ENCODE measurements at places on chromosomes 2 and 18.

GRCh38 chr2:128357506-128358370 lies 39.1 kb upstream of the HS6ST1 start:
- DNase-seq, result no peak

DNA sequence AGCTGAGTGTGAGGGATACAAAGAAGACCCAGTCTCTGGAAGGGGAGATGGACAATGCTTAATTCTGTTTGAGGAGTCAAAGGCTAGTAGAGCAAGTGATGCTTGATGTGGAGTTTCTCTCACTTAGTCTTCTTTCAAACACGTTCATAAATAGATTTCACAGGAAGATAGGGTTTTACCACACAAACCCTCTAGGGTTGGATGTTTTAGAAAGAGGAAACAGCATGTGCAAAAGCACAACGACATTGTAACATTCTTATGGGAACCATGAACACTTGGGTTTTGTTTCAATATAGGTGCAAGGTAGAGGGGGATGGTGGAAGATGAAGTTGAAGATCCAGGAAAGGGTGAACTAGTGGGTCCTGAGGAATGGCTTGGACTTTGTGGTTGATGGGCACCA lies 10.8 kb upstream of the EFEMP1 start:
- DNase-seq, result no peak

DNA sequence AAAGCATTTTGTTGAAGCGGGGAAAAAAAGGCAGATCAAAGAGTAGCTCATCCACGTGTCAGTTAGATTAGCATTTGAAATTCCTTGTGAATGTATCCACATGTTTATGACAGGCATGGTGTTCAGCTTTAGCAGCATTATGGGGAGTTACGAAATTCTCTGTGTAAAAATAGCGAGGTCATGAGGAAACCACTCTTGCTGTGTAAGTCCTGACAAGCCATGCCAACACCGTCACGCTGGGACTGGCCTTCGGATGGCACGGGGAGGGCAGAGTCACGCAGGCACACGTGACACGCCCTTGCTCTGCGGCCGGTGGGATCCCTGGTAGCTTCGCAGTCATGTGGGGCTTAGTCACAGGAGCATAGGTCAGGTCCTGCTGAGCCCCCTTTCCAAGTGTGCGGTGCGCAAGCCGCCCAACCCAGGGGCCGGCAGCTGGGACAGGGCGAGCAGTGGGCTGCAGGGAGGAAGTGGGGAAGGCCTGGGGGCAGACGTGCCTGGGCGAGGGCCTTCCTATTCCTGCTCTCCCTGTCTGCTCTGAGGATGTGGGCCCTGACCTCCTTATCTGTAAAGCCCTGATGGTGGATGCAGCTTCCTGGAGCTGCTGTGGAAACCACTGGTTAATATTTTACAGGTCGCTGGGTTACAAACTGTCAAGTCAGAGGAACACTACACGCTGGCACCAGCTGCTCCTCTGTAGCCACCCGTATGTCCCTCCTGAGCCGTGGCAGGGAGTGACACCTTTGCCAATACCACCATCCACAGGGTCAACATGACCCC lies 18.0 kb downstream of the MBP start:
- peak; percentile 32 for DNase-seq

GRCh38 chr2:240298117-240298790 lies 137.2 kb upstream of the GPC1 start:
- no peak for DNase-seq

DNA sequence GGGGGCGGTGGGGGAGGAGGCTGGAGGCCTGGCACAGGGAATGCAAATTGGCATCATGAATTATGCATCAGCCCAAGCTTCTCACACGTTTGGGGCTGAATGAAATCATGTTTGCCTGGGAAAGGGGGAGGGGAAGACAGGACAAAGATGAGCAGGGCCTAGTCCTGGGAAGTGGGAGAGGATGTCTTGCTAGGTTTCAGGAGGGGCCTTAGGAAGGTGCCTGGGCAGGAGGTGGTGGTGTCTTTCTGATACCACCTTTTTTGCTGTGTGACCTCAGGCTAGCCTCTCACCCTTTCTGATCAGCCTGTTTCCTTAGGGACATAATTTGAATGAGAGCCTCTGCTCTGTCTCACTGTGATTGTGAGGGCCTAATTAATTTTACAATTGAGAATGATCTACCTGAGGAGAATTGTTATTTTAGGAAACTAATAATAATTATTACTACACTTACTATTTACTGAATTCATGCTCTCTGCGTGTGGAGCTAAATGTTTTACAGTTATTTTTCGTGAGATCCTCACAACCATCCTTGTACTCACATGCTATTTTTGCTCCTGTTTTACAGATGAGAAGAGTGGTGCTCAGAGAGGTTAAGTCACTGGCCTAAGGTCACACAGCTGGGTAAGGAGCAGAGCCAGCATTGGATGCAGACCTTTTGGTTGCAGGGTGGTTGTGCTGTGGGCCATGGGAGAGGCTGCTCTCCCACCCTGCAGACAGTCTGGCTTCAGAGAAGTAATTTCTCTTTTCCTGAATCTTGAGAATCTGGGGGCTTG lies 39.6 kb downstream of the INHBB start:
- peak; percentile 89 for DNase-seq

All from NCI-H526 treated with DMSO at 0.1 percent for 48 hours (cell line).